ENCODE measurements at places on chromosomes 6 and 20. TPM values are rescaled to one million over a fixed set of nuclear protein-coding genes. Genes with fewer than 3 reads are reported as not detected.

APCDD1L gene
- not detected for total RNA-seq

LY6G6F gene
- total RNA-seq, result not detected

ZFAND3 gene
- total RNA-seq, result 16.0 TPM

FERMT1 gene
- 7.7 TPM for total RNA-seq

BNIP5 gene
- not detected for total RNA-seq

TBX18 gene
- total RNA-seq, result not detected

FOXC1 gene
- total RNA-seq, result 88.4 TPM

SIRPG gene
- not detected for total RNA-seq

MAP1LC3A gene
- not detected for total RNA-seq

NKAIN4 gene
- total RNA-seq, result 5.0 TPM

DEFB115 gene
- not detected for total RNA-seq

ZSCAN31 gene
- 97.8 TPM for total RNA-seq

MCHR2 gene
- not detected for total RNA-seq

LGSN gene
- not detected for total RNA-seq

FOXA2 gene
- total RNA-seq, result 2.3 TPM

FOXQ1 gene
- 13.6 TPM for total RNA-seq

RBM24 gene
- total RNA-seq, result 2.4 TPM

CEP250 gene
- 23.2 TPM for total RNA-seq

RCAN2 gene
- 1.8 TPM for total RNA-seq

NT5E gene
- 46.2 TPM for total RNA-seq

EFCAB8 gene
- not detected for total RNA-seq

LTV1 gene
- total RNA-seq, result 12.0 TPM

C20orf202 gene
- not detected for total RNA-seq
